Stimulated activated CD8-positive, alpha-beta memory T cell treated with anti-CD3 and anti-CD28 coated beads, Interleukin-2, amount 100 ng/mL, for 1 hour (primary cell): ENCODE measurements at places on chromosomes 4 and X.

DNA sequence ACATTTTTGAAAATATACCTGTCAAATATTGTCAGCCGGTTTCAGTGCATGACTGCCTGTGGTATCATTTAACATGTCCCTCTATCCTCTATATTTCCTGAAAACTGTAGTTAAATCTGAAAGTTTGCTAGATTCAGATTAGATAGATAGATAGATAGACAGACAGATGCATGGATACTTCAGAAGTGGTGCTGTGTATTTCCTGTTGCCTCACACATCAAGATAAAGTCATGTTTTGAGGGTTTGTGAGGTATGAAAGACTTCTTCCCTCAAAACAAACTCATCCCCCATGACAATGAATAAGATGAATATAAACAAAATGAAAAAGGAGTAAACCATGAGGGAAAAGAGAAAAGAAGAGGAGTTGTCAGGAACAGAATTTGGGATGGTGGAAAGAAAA is 6.0 kb upstream of the BST1 start:
- no peak for DNase-seq

GRCh38 chr4:8828869-8829268 is 42.8 kb downstream of the HMX1 start:
- no peak for DNase-seq

DNA sequence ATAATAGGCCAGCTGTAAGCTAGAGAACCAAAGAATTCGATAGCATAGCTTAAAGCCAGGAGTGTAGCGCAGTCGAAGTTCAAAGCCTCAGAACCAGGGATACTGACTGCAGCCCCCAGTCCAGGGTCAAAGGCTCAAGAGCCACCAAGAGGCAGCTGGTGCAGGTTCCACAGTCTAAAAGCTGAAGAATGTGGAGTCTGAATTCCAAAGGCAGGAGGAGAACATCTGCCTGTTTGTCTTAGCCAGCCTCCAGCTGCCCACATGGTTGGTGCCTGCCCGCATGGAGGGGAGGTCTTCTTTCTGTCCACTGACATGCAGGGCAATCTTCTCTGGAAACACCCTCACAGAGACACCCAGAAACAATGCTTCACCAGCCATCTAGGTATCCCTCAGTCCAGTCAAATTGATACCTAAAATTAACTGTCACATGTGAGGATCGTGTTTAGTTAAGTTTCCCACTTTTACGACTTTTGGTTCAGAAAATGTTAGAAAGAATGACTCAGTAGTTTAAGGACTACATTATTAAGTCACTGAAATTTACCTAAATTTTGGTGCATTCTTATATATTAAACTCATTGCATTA is 52.8 kb upstream of the RHOH start:
- no peak for DNase-seq

GRCh38 chr4:119087121-119087520 is 48.5 kb upstream of the MYOZ2 start:
- no peak for DNase-seq

- DNase-seq = no peak
Observed at GRCh38 chr4:189302719-189303118, 638.0 kb upstream of the FRG1 start.

DNA sequence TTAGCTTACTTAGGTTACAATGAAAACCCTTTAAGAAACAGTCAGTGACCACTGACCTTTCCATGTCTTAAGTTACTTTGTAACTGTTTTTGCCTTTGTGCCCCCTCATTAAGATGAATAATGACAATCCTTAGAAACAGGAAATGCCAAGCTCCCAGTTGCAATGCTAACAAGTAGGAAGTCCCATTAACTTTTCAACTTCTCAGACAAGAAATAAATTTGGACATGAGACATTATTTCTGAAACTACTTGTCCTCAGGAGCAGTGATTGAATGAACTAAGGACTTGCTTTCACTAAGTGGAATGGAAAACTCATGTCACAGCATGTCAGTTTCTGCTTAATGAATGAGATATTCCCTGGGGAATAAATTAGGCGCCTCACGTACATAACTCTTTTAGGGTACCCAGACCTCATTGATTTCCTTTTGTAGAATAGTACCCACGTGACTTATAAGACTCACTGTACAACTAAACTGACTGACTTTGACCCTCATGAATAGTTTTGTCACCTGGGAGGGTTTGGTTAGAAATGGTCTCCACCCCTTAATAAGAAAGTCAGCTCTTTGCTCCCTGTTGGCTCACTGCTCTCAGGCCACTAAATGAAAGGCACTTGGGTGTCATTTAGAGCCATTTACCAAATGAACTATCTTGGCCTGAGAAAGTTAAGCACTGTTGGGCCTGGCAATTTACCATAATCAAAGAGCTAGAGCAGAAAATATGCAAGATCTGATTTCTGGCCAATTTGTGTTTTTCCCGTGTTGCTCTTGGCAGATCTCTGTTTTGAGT is 383.9 kb downstream of the RPA4 start:
- no peak for DNase-seq

GRCh38 chr4:184142121-184143000 is 75.3 kb downstream of the ENPP6 start:
- DNase-seq = no peak

DNA sequence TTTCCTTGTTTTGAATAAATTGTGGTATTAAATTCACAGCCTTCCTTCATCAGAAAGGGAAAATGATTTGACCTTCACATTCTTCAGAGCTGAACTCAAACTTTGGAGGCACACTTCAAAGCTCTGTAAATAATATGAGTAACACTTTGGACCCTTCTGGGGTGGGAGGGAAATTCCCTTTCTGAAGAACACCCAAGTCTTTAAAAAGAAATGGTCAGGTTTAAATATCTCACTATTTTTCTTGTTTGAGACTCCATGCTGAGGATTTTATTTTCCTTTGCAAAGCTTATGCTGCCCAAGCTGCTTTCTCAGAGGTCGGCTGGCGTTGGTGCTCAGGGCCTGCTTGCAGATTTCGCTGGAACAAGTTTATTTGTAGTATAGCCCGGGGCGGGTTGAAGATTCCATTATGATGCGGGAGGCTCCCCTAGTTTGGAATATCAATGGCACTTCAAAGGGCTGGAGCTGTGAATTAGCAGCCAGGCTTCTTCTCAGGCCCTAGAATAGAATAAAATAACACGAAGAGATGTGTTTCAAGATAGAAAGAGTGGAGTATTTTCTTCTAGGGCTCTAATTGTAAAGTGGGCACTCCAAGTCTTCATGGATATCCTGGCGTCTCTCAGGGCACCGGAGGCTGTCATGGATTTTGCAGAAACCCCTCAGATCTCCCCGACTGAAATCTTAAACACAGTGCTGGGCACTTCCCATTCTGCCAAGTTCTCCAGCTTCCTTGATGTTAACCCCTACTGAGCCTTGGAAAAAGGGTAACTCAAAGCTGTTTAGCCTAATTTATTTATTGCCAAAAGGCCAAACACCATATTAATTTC is 315.6 kb downstream of the GPAT3 start:
- no peak for DNase-seq

DNA sequence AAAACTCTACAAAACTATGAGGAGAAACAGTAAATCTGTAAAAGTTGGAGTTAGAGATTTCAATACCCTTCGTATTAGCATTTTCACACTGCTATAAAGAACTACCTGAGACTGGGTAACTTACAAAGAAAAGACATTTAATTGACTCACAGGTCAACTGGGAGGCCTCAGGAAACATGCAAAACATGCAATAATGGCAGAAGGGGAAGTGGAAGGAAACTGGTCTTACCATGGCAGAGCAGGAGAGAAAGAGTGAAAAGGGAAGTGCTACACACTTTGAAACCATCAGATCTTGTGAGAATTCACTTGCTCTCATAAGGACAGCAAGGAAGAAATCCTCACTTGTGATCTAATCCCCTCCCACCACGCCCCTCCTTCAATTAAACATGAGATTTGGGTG is 949.9 kb downstream of the TECRL start:
- DNase-seq = no peak

GRCh38 chr4:14333616-14334015 is 668.7 kb upstream of the CPEB2 start:
- DNase-seq = no peak

GRCh38 chr4:13893211-13893610 is 265.7 kb upstream of the BOD1L1 start:
- no peak for DNase-seq

DNA sequence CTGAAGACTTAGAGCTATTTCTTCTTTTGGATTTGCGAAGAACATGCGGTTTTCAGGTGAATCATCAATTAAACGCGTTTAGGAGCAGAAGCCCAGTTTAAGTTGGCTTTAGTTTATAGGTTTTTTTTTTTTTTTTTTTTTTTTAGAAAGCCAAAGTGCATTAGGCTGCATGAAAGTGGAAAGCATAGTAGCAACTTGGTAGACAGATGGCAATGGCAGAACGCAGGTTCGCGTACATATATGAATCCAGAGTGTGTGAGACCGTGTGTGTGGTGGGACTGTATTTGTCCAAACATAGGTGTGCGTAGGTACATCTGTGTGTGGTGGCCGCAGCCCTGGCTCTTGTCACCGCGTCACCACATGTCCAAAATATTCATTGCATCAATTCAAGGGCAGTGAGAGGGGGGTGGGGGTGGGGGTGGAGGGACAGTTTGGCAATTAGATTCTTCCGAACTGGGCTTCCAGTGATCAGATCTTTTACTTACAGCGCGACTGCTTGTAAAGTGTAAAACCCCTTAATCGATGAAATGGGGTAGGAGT is 901 bp downstream of the JADE1 start:
- DNase-seq = no peak

DNA sequence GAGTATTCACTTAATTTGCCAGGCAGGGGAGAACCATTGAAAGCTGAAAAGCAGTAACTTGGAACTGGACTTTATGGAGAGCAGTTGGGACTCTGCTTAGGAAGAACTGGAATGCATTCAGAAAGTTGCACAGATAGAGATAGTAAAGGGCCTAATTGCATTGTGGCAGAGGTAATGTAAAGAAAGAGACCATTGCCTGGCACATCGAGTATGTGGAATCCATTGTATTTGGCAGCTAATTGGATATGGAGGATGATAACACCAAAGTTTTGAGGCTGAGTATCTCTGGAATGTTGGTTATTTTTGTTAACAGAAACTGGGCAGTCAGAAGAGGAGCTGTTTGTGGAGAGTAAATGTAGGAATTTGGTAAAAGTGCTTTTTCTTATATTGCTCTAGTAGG is 169.9 kb downstream of the BMPR1B start:
- DNase-seq = no peak

GRCh38 chrX:134571796-134572195 is 86.5 kb downstream of the PLAC1 start:
- DNase-seq = no peak

DNA sequence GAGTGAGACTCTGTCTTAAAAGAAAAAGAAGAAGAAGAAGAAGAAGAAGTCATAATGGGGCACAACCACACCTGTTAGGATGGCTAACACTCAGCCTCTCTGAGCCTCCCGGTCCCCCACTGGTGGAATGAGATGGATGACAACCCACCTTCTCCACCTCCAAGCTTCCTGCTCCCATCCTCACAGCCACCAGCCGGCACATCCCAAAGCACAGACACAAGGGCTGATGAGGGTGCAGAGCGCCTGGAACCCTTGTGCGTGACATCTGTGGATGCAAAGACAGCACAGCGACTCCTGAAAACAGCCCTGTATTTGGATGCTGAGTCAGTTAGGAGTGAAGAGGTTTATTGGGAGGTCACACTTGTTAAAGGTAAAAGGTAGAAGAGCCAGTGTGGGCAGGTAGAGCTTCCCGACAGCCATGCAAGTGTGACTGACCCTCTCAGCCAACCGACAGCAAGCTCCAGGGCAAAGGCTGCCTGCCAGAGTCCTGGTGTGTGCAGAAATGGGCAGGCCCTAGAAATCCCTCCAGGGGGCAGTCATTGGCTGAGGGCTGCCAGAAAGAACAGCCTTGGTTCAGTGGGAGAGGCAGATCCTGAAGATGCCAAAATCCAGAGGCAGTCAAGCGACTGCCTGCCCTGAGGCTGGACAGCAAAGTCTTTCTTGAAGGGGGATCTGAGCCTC is 26.6 kb upstream of the MAN2B2 start:
- DNase-seq = no peak

DNA sequence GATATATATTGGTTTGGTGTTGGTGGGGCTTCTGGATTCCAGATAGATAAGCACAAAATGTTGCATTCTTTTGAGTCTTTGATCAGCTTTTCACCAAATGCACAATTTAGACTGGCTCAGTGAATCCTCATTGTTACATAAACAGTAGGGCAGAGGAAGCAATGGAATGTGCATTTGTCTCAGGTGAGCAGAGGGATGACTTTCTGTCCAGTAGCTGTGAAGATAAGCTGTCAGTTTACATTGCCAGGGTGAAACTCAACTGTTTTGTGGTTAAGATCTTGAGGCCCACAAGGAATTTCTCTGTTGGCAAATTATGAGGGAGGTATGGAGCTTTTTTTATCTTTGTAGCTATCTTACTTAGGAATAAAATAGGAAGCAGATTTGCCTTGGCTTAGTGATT is 168.0 kb downstream of the GALNTL6 start:
- DNase-seq = no peak

DNA sequence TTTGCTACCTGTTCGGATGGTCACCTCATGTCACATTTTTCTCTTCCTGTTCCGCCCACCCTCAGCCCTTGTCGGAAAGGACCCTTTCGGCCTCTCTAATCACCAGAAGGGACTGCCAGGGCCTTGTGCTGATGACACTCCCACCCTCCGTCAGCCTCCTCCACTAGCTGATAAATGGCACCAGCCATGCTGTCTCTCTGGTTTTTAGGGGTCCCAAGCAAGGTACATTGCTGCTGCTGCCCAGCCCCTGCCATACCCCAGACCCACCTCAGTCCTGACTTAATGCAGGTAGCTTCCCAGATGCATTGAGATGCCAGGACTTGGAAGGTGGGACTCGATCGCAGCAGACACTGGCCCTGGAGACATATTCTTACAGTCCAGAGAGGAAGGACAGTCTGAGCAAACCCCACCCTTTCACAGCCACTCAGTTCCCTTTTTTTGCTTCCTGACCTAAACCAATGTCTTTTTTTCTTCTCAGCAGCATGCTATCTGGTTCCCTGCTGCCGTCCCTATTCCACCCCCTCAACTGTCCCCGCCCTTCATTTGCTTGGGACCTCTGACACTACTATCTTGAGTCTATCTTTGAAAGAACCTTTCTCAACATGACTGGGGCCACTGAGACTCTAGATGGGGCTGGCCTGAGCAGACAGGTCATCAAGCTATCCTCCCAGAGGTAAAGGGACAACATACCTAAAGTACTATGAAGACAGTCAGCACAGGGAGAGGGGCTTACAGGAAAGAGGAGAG is at the start of gene BTK:
BTK (minus strand) TSS at position 397 of the 747 bp plus-strand sequence. CDS start 10,907 bp downstream, outside the sequence.
- DNase-seq = no peak

- DNase-seq = no peak
Observed at GRCh38 chr4:81966676-81967075, 407.1 kb downstream of the HNRNPD start.

DNA sequence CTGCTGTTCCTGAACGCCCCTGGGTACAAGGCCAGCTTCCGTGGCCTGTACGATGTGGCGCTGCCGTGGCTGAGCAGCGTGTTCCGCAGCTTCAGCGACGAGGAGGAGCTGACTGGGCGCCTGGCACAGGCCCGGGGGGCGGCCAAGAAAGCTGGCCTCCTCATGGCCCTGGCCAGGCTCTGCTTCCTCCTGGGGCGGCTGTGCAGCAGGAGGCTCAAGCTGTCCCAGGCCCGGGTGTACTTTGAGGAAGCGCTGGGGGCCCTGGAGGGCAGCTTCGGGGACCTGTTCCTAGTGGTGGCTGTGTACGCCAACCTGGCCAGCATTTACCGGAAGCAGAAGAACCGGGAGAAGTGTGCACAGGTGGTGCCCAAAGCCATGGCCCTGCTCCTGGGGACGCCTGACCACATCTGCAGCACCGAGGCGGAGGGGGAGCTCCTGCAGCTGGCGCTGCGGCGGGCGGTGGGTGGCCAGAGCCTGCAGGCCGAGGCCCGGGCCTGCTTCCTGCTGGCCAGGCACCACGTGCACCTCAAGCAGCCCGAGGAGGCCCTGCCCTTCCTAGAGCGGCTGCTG is 28.2 kb downstream of the SH3TC1 start:
- no peak for DNase-seq
